ENCODE measurements at places on chromosomes 11 and 22.

- no peak for DNase-seq
These were observed 58.7 kb downstream of the CTTN start for GRCh38 chr11:70456921-70457532.

GRCh38 chr11:126352163-126352562 is 3.3 kb upstream of the ST3GAL4 start:
- DNase-seq = no peak

DNA sequence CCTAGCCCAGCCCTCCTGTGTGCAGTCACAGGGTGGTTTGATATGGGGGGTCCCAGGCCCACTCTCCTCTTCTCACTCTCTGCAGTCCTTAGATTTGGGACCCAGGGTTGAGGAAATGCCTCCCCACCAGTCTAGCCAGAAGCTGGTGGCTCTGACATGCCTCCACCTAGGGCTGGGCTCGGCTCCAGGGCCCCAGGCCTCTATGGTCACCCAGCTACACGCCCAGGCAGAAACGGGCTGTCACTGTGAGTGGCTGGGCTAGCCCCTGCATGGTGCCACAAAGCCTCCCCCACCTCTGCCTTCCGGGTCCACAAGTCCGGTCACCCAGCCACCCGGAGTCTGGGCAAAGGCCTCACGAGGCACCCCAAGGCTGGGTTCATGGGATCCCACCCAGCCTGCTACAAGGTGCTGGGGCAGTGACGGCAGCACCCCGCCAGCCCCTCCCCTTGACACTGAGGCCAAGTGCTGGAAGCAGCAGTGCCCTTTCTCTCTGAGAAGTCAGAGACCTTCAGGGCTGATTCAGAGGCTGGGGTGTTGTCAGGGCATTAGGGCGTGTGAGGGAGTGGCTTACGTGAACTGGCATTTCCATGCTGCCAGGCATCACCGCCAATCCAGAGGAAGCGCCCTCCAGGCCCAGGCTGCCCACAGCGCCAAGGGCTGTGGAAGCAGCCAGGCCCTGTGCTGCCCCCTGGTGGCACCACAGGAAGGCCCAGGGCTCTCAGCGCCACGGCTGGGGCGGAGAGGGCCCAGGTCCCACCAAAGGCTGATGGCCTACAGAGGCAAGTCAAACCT is 638 bp upstream of the PITPNM1 start:
- peak; percentile 93 for DNase-seq

DNA sequence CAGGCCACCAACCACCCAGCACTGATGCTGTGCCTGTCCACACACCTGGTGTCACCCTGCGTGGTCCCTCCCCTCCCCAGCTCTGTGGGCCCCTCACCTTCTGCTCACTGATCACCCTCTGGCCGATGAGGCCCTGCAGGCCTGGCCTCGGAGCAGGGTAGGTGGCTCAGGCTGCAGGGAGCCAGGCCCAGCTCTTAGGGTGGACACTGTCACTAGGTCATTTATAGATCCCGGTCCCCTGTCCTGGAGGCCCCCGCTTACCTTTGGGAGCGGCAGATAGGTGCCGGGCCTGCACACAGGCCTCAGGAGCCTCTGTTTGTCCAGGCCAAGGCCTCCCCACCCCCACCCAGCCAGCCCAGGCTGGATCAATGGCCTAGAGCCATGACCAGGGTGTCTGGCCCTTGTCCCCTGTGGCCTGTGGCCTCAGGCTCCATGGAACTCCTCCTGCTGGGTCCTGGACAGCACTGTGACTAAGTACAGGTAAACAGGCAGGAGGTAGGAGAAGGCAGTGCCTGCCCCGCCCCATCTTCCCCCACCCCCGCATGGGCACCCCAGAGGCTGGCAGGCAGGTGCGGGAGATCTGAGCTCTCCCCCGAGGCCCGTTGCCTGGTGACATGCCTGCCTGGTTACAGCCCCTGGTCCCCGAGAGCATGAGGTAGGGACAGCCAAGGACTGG is at the start of gene TMPRSS6:
Gene TMPRSS6 (minus strand): TSS at position 472 of the 676 bp plus-strand sequence. CDS start 6,296 bp downstream, outside the sequence.
- DNase-seq = no peak

- no peak for DNase-seq
These were observed 120.0 kb upstream of the BDNF start for GRCh38 chr11:27820249-27820648.

DNA sequence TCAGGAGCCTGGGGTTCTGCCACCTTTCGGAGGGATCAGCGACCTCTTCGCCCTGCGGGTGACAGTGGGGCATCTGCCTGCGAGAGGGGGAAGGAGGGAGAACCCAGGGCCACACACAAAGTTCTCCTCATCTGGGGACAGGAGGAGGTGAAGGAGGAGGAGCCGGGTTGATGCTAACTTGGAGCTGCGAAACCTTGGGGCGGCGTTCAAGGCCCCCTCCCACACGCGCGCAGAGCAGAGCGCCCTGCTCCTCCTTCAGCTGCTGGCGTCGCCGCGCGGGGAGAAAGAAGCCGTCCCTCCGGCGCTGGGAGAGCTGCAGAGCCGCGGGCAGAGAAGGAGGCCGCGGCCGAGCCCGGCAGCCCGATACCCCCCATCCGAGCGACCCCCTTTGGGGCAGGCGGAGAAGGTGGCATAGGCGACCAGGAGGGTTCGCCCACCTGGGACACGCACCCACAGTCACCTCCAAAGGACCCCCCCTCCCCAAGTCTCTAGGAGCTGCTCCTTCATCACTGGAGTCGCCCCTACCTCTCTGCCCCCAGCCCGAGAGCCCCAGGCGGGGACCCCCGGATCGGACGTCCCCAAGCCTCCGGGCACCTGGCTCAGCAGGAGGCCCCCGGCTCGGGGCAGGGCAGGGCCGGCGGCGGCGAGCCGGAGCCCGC is at the start of gene RASD2:
Gene RASD2 (plus strand): TSS at position 237 of the 659 bp plus-strand sequence. CDS start 5,979 bp downstream, outside the sequence.
- DNase-seq = peak; percentile 26

- DNase-seq = no peak
These were observed 24.3 kb downstream of the MPPED2 start for GRCh38 chr11:30561691-30562415.

GRCh38 chr11:44344423-44344820 is 34.5 kb upstream of the ALX4 start:
- DNase-seq = no peak

DNA sequence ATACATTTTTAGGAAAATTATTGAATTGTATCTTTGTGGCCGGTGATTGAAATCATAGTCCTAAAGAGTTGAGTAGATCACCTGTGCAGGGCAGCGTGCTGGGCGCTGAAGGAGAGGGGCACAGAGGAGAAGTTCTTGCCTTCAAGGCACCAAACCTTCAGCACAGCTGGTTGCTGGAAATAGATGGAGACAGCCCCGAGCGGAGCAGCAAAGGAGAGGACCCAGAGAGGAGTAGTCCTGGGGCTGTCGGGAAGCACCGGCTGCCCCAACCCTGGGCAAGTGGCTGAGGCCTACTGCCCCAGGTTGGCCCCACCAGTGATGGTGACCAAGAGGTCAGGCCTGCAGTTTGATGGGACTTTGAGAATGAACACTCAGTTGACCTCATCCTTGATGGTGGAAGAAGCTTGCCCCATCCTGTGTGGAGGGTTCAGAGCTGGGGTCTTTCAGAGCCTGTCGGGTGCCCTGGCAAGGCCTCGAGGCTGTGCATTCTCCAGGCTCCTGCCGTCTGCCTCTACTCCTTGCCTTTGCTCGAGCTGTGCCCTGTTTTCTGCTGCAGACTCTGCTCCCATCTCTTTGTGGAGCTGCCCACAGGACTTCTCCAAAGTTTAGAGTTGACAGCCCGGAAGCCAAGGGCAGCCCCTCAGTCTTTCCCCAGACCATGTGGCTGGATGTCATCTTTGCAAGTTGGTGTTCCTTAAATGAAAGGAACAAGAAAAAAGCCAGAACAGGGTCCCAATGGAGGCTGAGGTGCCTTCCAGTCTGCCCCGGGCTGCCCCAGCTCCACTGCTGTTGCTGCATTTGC is 285.1 kb downstream of the TBC1D22A start:
- no peak for DNase-seq

GRCh38 chr11:29249713-29250112 is 767.1 kb downstream of the KCNA4 start:
- DNase-seq = no peak

DNA sequence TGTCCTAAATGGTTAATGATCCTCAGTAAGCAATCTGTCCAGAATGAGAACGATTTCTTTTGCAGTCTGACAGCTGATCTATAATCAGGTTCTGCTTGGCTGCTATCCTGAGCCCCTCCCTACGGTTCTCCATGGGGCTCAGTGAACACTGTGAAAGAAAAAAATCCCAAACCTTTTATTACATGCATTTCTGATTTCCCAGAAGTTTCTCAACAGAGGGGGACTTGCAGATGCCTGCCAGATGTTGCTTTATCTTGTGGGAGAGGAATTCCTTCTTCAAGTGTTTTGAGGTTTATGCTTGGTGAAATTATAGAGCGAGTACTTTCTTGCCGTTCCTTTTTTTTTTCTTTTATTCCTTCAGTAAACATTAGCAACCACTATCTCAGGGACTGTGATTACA is 531.9 kb upstream of the ISX start:
- DNase-seq = no peak

GRCh38 chr22:41512421-41513194 is 31.7 kb downstream of the POLR3H start:
- DNase-seq = no peak

DNA sequence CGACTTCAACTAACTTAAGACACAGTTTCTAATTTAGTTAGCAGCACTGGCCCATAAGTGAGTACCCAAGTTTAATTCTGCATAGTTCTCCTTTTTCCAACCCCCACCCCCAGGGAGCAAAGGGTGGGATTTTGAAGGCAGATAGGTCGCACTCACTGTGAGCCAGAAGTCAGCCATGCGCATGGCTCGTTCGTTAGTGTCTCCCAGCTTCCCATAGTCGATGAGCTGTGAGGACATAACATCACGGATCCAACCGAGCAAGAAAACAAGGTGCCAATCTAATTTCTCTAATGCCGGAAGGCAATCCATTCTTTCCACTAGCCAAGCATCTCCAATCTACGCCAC is 577 bp downstream of the MRPL17 start:
- DNase-seq = no peak

GRCh38 chr11:65474864-65475263 is 24.0 kb upstream of the MALAT1 start:
- DNase-seq = no peak

DNA sequence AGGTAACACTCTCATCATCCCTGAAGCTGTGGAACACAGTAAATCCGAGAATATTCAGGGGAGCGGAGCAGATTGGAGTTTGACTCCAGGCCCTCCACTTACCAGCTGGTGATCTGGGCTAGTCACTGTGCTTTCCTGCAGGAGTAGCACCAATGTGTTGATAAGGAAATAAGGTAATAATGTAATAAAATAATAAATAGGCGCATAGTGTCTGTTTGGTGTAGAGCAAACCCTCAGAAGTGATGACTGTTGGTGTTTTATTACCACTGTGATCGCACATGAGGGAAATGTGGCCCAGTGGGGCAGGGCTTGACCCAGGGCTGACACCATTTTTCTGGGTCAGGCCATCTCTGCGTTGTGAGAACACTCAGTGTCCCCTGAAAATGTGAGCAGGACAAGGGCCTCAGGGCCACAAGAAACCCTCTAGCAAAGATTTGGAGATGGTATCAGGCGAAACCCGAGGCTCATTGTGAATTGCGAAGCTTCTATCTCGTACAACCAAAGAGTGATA is 563.9 kb upstream of the B3GAT1 start:
- DNase-seq = no peak

GRCh38 chr11:94734563-94735275 is 33.4 kb upstream of the AMOTL1 start:
- DNase-seq = peak; percentile 10

- DNase-seq = no peak
These were observed 7.2 kb downstream of the LMO1 start for GRCh38 chr11:8256271-8257002.

GRCh38 chr22:33789690-33790253 is 130.5 kb downstream of the LARGE1 start:
- DNase-seq = no peak

- no peak for DNase-seq
These were observed 211.5 kb upstream of the BLID start for GRCh38 chr11:122327528-122327927.

DNA sequence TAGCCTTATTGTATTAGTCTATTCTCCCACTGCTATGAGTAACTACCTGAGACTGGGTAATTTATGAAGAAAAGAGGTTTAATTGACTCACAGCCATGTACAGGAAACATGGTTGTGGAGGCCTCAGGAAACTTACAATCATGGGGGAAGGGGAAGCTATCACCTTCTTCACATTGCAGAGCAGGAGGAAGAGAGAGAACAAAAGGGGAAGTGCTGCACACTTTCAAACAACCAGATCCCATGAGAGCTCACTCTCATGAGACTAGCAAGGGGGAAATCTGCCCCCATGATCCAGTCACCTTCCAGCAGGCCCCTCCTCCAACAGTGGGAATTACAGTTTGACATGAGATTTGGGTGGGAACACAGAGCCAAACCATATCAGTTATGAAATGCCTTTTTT is 179.4 kb downstream of the ARHGAP42 start:
- DNase-seq = peak; percentile 44

DNA sequence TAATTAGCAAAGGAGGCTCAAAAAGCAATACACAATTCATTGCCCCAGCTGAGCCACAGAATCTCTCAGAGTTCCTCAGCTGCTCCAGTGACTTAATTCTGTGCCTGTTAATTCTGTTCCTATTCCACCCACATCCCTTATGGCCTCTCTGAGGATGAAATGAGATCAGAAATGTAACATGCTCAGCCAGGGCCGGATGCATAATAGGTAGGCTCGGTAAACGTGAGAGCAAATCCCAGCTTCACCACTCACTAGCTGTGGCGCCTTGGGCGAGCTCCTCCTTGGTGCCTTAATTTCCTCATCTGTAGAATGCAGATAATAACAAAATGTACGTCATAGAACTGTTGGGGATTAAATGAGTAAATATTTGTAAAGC is 42.8 kb upstream of the DKK3 start:
- no peak for DNase-seq

DNA sequence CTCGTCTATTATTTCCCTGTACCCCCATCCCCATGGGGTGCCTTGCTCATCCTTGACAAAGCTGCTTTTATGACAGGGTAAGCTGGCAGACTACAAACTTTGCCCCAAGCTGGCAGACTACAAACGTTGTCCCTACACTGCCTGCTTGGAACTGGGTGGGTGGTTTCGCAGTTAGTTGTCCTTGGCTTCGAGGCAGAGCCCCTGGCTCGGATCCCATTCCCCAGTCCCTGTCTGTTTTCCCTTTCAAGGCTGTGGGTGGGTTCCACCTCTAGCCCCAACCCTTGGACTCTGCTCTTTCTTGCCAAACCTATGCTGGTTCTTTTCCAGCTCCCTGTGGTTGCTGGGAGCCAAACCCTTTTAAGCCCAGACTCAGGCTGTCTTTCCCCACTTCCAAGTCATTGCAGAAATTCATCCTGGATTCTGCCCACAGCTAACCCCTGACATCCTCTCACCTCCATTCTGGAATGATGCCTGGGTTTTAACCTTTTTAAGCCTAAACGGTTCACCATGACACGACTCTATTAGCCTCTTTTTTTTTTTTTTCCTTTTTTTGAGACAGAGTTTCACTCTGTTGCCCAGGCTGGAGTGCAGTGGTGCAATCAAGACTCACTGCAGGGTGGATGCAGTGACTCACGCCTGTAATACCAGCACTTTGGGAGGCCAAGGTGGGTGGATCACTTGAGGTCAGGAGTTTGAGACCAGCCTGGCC is 9.2 kb upstream of the RBM14 start:
- DNase-seq = no peak

- DNase-seq = no peak
These were observed 32.9 kb downstream of the FAT3 start for GRCh38 chr11:92257536-92257935.

- DNase-seq = no peak
These were observed 97.1 kb downstream of the CEP164 start for GRCh38 chr11:117424781-117425180.

- DNase-seq = no peak
These were observed 59.0 kb downstream of the SOX6 start for GRCh38 chr11:16297332-16297731.
